NCI-H446 treated with DMSO at 0.1 percent for 48 hours (cell line): ENCODE measurements at places on chromosomes 2 and 18.

- DNase-seq = no peak
Observed at GRCh38 chr2:3349211-3349693, 28.4 kb downstream of the EIPR1 start.

GRCh38 chr2:152462120-152462519 is 127.1 kb downstream of the FMNL2 start:
- DNase-seq = no peak

GRCh38 chr18:45687621-45688020 is 36.4 kb upstream of the SLC14A1 start:
- DNase-seq = no peak

GRCh38 chr2:120343433-120344105 is 2.4 kb upstream of the INHBB start:
- no peak for DNase-seq

DNA sequence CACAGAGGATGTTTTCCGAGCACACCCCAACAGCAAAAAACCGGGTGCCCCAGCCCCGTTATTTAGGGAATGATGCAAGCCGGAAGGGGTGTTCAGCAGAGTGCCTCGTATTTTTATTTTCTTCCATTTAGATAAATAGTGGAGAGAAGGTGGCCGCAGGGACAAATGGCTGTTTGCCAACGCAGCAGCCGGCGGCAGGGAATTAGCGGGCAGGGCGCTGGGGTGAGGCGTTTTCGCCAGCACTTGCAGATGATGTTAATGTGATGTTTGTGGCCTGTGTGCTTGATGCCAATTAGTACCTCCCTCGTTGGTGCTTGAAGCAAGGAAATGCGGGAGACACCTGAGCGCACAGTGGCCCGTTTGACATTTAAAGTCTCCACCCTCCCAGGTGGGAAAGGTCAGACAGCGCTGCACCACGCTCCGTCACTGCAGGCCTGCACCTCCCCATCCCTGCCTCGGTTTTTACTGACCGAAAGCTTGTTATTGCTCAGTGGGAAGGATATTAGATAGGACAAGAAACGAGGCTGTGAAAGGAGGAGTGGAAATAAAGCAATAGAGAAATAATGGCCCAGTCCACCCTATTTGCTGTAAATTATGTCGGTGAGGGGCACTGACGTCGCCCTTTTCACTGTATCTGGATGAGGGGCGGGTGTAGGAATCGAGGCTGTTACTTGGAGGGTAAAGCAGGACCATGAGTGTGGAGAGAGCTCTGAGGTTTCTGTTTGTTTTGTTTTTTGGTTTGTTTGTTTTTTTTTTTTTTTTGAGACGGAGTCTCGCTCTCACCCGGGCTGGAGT is 39.1 kb downstream of the NFATC1 start:
- DNase-seq = no peak
